ENCODE measurements at places on chromosomes 1 and 21.
A peak's percentile ranks its signal among the peaks of the same experiment; 100 is the strongest.

- no peak for DNase-seq
These were observed 107.4 kb upstream of the COA6 start for GRCh38 chr1:234265861-234266260.

DNA sequence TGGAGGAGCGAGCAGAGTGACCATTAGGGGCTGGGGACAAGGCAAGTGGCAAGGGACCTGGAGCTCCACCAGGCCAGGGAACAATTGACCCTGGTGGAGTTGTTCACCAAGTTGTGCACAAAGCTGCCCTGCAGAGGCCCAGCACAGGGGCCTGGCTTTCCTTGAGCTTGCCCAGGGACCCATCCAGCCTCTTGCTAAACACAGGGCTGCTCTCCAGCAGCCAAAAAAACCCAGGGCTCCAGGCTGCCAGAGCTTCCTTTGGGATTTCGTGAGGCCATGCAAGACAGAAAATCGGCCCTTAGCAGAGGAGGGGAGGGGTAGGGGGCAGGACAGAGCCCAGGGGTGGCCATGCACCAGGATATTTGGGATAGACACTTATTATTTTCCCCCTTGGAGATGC is 32.6 kb downstream of the LRP8 start:
- DNase-seq: no peak

DNA sequence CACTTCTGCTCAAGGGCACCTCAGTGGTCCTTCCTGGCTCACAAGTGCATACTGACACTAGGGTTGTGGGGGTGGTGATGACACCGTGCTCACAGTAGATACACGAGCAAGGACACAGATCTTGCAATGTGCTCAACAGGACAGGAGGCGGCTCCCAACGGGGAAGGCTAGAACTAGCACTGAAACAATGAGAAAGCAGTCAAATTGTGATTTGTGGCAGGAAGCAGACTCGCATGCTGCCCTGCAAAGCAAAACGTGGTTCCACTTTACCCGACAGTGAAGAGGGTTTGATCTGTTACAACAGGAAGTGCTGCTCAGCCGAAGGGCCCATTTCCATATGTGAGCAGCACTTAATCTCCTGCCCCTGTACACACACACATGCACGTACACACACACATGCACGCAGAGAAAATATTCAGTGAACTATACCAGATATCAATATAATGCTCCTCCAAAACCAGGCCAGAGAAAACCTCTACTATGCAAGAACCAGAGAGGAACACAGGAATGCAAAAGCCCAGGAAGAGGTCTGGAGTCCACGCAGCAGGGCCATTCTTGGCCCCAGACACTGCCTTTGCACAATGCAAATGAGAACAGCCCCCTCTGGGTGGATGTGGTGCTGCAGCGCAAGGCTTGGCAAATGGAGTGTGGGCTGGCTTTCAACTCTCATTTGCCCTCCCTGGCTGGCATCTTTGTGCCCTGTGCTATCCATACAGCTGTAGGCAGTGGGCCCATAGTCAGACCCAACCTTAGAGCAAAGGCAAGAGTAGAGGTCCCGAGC is 47.1 kb downstream of the KANK4 start:
- DNase-seq: peak; percentile 47

DNA sequence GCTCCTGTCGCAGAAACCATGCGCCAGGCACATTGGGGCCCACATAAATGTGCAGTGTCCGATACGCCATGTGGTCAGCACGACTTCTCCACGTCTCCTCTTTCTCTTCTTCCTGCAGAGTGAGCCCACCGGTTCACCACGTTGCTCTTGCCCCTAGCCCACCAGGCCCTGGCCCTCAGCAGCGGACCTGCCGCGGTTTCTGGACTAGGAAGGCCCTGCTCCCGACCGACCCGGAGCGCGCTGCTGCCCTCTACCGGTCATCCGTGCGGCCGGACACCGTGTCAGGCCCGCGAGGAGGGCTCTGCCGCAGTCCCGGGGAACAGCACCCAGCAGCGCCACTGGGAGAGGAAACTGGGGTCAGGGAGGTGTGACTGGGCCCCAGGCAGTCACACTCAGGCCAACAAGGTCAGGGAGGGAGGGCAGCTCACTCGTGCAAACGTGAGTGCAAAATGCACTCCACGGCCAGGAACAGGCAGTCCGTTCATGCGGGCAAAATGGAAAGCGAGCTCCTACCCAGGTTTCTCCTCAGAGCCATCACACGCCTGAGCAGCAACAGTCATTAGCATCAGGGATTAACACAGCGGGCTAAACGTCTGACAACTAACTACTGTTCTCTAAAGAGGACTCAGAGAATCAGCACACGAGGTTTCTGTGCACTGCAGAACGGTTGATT is 13.7 kb downstream of the TLR5 start:
- DNase-seq: peak; percentile 73

GRCh38 chr1:227844320-227845146 is 29.1 kb downstream of the PRSS38 start:
- no peak for DNase-seq

DNA sequence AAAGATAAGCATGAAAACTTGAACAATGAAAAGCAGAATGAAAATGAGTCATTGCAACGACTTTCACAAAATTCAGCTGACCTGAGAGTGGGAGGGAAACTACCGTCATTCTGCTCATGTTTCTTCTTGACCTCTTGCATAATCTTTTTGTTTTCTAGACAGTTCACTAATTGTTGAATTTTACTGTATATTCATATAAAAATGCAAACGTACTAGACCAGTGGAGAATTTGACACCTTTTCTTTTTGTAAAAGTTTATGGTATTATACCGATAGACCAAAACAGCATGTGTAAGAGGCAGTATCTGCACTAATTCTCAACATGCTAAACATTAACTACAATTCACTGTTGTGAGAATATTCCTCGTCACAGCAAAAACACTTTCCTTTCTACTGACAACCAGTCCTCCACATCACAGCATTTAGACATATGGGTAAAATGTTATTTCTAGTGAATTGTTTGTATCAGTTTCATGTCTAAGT is 137.8 kb downstream of the GREM2 start:
- DNase-seq: no peak

DNA sequence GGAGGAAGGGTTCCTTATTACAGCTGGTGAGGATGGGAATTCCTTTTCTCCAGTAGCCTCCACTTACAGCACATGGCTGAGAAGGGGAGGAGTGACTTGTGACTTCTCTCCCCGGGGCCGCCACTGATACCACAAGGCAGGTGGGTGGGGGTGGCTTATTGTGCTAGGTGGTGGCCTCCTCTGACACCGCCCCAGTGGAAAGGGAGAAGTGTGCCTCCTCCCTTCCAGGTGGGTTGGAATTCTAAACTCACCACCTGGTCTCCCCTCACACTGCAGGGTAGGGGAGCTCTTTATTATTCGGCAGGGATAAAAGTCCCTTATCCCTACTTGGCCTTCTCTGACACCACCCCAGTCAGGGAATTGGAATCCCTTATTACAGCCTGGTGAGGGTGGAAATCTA is 89.5 kb downstream of the CCDC30 start:
- DNase-seq: no peak

DNA sequence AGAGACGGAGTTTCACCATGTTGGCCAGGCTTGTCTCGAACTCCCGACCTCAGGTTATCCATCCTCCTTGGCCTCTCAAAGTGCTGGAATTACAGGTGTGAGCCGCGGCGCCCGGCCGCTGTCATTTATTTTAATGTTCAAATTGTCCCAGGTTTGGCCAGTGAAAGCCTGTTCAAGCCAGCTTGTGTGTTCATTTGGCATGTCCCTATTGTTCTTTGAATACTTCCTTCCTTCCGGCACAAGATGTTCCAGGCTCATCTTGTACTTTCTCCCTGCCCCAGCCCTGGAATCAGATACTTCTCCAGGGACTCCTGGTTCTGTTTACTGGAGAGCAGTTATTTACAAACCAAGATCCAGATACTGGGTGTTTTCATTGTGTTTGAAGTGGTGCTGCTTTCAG is 37.0 kb downstream of the ZBTB8B start:
- DNase-seq: no peak

GRCh38 chr1:170471398-170472053 is 60.4 kb upstream of the GORAB start:
- no peak for DNase-seq

GRCh38 chr1:171716616-171717015 is 25.2 kb downstream of the VAMP4 start:
- no peak for DNase-seq

DNA sequence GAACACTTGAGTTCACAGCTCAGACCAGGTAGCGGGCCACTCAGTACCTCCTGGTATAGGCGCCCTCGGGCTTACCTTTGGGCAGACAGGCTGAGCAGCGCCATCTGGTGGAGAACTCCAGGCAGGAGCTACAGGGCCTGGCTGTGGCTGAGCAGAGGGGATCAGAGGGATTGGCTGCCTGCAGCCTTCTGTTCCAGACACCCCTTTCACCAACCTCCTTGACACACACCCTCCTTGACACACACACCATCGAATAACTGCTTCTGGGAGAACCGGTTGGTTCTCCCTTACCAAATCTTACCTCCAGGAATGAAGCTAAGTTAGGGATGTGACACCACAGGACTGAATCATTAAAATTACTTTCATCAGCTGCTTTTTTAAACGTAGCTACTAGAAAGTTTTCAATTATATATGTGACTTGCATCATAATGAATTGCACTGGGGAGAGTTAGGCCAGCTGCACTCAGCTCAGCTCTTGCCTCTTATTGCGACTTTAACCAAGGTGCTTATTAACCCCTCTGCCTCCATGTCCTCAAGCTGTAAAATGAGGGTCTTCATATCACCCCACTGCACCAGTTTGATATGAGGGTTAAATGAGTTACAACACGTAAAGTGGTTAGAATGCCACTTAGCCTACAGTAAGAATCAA is 6.6 kb downstream of the LIN28A start:
- DNase-seq: peak; percentile 81

GRCh38 chr1:157360023-157360390 is 192.3 kb downstream of the FCRL5 start:
- DNase-seq: no peak

- DNase-seq: no peak
These were observed 12.6 kb downstream of the C1orf115 start for GRCh38 chr1:220702733-220703270.

- no peak for DNase-seq
These were observed 77.9 kb upstream of the LRRC53 start for GRCh38 chr1:74590288-74590687.

- no peak for DNase-seq
These were observed 52.4 kb upstream of the SSX2IP start for GRCh38 chr1:84742653-84743052.

- DNase-seq: no peak
These were observed at the start of gene TIAM1 for GRCh38 chr21:31343680-31344480. TIAM1 (minus strand) TSS chr21:31344261; CDS start chr21:31266972, 77,289 bp downstream.

DNA sequence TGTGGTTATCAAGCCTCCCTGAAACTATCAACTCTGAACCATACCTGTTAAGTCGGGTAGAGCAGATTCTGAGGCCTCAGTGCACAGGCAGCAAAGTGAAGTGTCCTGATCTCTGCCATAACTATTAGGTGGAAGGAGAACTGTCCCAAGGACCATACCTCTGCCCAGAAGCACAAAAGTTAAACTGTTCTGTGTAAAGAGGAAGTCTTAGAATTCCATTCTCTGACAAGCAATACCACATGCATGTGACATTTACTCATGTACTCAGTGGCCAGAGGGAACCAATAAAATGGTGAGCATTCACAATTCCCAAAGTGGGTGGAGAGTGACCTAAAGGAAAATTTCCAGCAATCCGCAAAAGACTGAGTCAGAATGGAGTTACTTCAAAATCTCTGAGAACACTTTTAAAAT is 61.0 kb downstream of the TOR3A start:
- no peak for DNase-seq

- DNase-seq: no peak
These were observed 43.9 kb downstream of the ZBTB18 start for GRCh38 chr1:244094880-244095528.

- no peak for DNase-seq
These were observed 16.6 kb downstream of the LDLRAP1 start for GRCh38 chr1:25560001-25560400.

DNA sequence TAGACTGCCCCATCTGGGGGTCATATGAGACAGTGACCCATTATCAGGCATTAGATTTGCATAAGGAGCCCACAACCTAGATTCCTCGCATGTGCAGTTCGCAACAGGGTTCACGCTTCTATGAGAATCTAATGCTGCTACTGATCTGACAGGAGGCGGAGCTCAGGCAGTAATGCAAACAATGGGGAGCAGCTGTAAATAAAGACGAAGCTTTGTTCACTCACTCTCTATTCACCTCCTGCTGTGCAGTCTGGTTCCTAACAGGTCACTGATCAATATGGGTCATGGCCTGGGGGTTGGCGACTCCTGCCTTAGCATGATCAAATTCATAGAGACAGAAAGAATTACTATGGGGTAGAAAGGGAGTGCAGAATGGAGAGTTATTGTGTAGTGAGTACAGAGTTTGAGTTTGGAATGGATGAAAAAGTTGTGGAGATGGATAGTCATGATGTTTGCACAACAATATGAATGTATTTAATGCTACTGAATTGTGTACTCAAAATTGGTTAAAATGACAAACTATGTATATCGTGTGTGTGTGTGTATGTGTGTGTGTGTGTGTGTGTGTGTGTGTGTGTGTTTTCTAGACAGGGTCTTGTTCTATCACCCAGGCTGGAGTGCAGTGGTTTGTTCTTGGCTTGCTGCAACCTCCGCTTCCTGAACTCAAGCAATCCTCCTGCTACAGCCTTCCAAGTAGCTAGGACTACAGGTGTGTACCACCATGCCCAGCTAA is 42.2 kb downstream of the BTF3L4 start:
- no peak for DNase-seq

Measured in GM13977 (cell line).